ENCODE measurements at places on chromosomes 6 and 20.

GRCh38 chr6:163915131-163915530 lies 500.6 kb downstream of the QKI start:
- DNase-seq: no peak

DNA sequence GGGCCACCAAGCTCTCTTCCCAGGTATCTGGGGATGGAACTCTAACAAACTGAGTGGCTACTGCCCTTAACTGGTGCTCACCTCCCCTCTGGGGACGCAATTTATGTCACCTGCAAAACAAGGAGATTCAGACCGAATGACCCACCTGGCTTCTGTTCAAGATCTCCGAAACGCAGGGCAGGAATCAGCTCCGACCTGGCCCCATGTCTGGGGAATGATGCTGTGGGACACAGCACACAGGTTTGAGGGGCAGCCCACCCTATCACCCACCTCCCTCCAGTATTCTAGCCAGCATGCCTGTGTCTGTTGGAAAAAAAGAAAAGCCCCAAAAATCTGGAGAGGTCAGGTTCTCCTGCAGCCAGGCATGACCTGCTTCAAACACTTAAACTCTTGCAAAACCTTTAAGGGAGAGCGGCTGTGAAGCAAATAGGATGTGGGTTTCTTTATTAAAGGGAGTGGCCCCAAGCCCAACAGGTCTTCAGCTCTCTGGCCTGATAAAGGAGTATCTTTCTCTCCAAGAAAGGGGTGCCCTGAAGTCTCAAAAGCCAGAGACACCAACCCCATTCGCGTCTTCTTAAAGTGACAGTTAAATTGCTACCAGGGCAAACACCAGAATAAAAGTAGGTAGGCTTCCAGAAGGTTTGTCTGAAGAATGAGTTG lies 6.4 kb downstream of the PREX1 start:
- no peak for DNase-seq

DNA sequence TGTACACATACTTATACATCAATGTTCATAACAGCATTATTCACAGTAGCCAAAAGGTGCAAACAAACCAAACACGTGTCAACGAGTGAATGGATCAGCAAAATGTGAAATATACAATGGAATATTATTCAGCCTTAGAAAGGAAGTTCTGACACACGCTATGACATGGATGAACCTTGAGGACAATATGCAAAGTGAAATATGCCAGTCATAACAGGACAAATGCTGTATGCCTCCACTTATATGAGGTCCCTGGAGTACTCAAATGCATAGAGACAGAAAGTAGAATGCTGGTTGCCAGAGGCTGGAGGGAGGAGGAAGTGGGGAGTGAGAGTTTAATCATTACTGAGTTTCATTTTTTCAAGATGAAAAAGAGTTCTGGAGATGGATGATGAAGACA lies 37.8 kb upstream of the IGF2R start:
- DNase-seq: peak; percentile 71

GRCh38 chr6:148840256-148840655 lies 93.4 kb downstream of the UST start:
- no peak for DNase-seq

- DNase-seq: no peak
Measured at GRCh38 chr20:41463567-41463966, 96.9 kb upstream of the EMILIN3 start.

DNA sequence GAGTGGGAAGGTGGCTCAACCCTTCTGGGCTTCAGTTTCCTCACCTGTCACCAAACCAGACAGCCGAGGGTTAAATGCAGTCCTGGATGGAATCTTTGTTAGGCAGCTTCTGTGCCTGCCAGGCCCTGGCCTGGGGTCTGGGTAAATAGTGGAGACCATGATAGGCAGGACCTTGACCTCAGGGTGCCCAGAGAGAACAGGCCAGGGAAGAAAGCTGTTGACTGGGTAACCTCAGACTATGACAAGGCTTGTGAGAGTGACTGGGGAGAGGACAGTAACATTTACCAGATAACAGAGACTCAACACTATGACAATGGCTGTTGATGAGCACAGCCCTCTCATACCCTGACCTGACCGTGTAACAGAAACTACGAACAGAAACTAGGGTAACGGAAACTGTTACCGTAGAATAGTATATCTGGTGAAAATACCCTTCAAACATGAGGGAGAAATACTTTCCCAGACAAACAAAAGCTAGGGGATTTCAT lies 218.3 kb downstream of the PREX1 start:
- peak; percentile 38 for DNase-seq

DNA sequence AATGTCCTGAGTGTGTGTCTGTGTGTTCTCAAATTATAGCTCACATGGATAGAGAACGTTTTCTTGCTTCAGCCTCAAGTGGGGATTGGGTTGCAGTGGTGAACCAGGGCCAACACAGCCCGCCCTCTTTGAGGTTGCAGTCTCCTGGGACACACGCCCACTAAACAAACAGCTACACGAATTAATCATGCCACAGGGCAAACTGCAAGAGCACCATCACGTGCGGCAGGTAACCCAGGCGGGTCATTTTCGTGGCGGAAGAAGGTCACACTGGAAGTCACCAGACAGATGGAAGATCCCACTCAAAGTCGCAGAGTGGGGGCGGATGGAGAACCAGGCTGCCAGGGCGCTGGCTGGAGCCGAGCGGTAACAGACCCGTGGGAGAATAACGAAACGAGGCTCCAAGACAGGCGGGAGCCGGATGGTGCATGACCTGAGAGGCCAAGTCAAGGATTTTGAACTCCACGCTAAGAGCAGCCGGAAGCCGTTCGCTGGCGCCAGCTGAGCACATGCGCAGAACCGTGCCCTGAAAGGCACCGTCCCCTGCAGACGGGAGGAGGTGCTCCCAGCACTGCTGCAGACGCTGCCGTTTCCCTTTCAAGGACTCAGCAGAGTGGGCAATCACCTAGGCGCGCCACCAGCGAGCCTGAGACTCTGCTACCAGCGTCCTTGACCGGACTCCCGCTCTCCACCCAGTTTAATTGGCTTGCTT lies 10.7 kb downstream of the DLL1 start:
- peak; percentile 81 for DNase-seq

GRCh38 chr6:35730745-35731413 lies 6.0 kb upstream of the ARMC12 start:
- no peak for DNase-seq

- DNase-seq: no peak
Measured at GRCh38 chr6:4891141-4891540, 112.7 kb downstream of the RPP40 start.

DNA sequence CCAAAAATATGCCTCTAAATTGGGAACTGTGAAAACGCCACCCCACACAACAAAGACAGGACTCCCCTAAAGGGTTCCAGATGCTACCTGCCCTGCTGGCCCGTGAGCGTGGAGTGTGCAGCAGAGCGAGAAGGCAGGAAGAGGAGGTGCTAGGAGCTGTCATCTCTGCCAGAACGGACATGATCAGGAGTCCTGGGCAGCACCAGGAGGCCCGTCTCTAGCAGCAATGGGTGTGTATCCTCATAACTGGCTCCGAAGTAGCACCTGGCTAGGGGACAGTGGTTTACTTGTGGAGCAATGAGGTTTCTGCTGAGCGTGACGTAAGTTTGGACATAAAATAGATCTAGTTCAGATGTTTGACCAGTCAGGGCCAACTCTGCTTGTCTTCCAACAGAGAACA lies 226.0 kb downstream of the CDH4 start:
- no peak for DNase-seq

DNA sequence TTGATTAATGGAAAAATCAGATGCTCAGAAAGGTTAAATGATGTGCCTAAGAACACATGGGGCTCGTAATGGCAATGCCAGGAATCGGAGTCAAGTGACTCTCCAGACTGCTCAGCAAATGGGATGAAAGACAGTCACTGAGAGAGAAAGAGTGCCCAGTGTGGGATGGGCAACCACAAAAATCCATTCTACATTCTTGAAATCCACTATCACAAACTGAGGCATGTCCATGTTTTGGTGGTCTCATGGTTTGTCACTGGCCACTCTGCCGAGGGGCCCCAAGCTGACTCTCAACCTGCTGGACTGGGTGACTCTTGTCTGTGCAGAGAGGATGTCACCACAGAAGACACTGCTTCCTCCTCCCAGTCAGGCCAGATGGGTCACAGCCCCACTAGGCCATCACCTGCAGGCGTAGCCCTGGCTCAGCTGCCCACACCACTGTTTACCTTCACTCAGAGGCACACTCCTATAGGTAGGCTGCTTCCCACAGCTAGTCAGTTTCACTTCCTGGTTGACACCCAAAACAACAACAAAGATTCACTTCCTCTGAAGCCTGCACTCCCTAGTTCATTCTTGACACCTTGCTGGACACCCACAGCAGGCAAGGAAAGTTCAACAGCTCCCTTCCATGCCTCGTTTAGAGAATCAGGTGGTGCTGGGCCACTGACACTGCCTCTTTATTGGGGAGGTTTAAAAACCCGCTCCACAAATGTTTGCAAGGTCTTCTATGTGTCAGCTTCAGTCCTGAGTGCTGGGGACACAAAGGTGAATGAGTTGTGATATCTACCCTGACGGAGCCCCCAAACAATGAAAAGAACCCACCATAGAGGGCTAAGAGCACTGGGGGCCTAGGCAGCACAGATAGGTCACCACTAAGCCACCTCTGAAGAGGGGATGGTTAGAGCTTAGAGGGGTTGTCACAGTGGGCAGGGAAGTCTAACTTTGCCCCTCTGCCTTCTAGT lies 21.7 kb downstream of the MAP1LC3A start:
- DNase-seq: peak; percentile 56

- no peak for DNase-seq
Measured at GRCh38 chr6:52712136-52712535, 41.2 kb downstream of the TMEM14A start.

GRCh38 chr20:38094373-38094891 lies 60.9 kb downstream of the RPRD1B start:
- peak; percentile 71 for DNase-seq

GRCh38 chr6:32151863-32152768 lies at the start of gene PRRT1:
PRRT1 (minus strand) TSS chr6:32151939; CDS start chr6:32151827, 112 bp downstream.
- no peak for DNase-seq

- DNase-seq: no peak
Measured at GRCh38 chr20:32338665-32339064, 19.5 kb upstream of the ASXL1 start.

GRCh38 chr6:157787080-157787479 lies 36.0 kb upstream of the SNX9 start:
- DNase-seq: no peak

- no peak for DNase-seq
Measured at GRCh38 chr6:168524571-168525001, 83.6 kb downstream of the SMOC2 start.

- no peak for DNase-seq
Measured at GRCh38 chr6:136161950-136162349, 88.2 kb downstream of the MTFR2 start.

- peak; percentile 79 for DNase-seq
Measured at GRCh38 chr20:53926428-53927028, 143.9 kb downstream of the BCAS1 start.

GRCh38 chr6:74041420-74041819 lies 345.4 kb downstream of the CD109 start:
- no peak for DNase-seq

GRCh38 chr6:38262609-38263008 lies 377.1 kb downstream of the BTBD9 start:
- no peak for DNase-seq

- DNase-seq: no peak
Measured at GRCh38 chr20:43583982-43584432, 6.7 kb upstream of the IFT52 start.

DNA sequence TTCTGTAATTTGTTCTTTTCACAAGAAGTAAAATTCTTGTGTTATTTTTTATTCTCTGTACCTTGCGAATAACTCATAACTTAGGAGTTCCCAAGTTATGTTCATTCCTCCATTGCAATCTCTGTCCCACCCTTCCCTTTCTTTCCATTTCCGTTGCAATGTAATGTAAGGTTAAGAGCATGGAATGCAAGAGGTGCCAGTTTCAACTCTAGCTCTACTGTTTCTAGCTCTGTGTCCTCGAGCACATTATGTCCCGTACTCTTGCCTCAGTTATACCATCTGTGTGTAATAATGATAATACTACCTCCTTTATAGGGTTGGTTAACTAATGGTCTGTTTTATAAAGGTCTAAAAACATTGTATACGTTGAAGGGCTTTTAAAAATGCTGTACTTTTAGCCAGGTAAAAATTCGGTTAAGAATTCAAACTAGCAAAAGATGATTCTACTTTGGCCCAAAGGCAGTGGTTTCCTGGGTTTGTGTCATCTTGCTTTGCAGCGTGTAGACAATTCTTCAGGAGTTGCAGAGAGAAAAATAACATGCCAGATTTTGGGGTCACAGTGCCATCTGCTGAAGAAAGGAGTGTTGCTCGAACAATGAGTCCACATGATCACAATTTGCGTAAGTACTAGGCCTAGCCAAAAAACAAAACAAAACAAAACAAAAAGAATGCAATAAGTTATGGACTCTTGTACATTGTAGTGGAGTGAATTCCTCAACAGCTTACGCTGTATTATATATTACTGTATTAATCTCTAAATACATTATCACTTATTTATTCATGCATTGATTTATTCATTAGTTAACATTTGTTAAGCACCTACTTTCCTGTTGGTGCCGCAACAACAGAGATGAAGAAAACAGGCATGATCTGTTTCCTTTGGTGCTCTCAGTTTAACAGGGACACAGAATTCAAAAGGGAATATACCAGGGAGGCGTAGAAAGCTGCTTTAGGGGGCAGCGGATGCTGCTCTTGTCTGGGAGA lies 10.0 kb upstream of the PFDN4 start:
- no peak for DNase-seq

DNA sequence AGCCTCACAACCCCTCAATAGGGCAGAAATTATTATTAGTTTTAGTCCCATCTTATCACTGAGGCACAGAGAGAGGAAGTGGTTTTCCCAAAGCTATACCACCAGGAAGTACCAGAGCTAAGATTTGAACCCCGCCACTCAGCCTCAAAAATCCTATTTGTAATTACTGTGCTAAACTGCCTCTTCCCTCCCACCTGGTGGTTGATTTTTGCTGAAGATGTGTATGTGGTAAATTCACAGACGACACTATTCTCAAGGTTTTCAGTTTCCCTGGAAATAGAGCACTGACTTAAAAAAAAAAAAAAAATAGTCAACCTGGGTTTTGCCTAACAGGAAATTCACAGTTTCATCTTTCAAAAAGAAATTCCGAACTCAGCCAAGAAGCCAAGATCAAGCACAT lies 57.9 kb downstream of the TSHZ2 start:
- DNase-seq: no peak

- DNase-seq: no peak
Measured at GRCh38 chr6:148934961-148935360, 188.1 kb downstream of the UST start.

DNA sequence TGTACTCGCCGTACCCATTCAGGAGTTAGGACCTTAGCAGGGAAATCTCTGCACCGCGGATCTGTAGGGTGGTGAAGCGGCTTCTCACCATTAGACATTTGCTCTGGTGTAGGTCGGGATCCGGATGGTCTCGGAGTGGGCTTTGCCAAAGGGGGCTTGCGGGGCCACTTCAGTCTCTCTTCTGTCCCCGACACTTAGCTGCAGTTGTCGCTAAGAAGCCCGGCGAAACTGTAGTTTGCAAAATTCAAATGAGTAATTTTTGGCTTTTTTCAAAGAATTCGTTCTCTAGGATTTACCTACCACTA lies 433 bp downstream of the QRSL1 start:
- no peak for DNase-seq

DNA sequence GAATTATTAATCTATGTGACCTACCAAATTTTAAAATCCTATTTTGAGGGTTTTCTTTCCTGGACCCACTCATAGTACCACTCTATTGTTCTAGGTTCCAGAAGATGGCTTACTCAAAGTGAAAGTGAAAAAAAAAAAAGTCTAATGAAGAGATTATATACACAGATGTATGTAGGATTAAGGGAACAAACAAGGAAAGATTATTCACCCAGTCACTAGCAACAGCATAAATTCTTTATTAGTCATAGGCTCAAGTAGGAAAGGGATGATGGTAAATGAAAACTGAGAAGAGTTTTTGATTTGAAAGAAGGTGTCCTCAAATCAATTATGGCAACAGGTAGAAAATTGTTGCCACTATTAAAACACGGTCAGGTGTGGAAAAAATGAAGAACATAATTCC lies 923.7 kb downstream of the TBC1D32 start:
- DNase-seq: no peak
